ENCODE measurements at places on chromosomes 1 and 21. TPM values are rescaled to one million over a fixed set of nuclear protein-coding genes. Genes with fewer than 3 reads are reported as not detected.

TAS1R1 gene
- not detected for total RNA-seq

DIO1 gene
- total RNA-seq: not detected

FAM229A gene
- 0.71 TPM for total RNA-seq

CLCA1 gene
- total RNA-seq: not detected
